ENCODE measurements at places on chromosomes 5 and 9.

DNA sequence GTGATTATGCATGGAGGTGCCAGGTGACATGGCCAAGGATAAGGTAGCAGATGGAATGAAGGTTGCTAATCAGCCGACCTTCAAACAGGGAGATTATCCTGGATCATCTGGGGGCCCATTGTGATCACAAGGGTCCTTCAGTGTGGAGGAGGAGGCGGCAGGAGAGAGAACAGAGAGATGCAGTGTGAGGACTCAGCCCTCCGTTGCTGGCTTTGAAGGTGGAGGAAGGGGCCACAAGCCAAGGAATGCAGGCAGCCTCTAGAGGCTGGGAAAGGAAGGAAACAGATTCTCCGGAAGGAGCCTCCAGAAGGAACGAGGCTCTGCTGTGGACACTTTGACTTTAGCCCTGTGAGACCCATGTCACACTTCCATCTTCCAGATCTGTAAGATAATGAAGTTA lies 27.4 kb upstream of the EEIG1 start:
- DNase-seq, result no peak

DNA sequence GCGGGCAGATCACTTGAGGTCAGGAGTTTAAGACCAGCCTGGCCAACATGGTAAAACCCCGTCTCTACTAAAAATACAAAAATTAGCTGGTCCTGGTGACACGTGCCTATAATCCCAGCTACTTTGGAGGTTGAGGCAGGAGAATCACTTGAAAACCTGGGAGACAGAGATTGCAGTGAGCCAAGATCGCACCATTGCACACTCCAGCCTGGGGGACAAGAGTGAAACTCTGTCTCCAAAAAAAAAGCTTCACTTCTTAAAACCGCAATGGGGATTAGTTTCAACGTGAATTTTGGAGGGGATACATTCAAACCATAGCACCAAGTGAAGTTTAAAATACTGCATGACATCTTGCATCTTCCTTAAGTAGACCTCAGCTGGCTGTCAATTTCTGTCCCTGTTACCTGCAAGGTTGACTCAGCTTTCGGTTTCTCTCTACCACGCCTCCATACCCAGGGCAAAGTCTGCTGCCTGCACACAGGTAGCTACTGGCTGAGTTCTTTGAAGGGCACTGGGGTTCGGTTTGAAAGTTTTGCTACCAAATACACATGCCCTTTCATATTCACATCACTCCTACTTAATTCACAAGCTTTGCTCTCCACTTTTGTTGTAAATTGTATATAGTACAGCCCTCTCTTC lies 69.3 kb downstream of the KIAA1958 start:
- no peak for DNase-seq

GRCh38 chr5:111582451-111582850 lies 70.1 kb upstream of the STARD4 start:
- no peak for DNase-seq

DNA sequence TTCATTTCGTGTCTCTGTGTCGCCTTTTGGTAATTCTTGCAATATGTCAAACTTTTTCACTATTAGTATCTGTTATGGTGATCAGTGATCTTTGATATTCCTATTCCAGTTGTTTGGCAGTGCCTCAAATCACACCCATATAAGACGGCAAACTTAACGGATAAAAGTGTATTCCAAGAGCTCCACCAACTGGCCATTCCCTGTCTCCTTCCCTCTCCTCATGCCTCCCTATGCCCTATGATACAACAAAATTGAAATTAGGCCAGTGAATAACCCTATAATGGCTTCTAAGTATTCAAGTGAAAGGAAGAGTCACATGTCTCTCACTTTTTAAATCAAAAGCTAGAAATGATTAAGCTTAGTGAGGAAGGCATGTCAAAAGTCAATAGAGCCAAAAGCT lies 74.8 kb downstream of the CDK5RAP2 start:
- DNase-seq, result no peak

DNA sequence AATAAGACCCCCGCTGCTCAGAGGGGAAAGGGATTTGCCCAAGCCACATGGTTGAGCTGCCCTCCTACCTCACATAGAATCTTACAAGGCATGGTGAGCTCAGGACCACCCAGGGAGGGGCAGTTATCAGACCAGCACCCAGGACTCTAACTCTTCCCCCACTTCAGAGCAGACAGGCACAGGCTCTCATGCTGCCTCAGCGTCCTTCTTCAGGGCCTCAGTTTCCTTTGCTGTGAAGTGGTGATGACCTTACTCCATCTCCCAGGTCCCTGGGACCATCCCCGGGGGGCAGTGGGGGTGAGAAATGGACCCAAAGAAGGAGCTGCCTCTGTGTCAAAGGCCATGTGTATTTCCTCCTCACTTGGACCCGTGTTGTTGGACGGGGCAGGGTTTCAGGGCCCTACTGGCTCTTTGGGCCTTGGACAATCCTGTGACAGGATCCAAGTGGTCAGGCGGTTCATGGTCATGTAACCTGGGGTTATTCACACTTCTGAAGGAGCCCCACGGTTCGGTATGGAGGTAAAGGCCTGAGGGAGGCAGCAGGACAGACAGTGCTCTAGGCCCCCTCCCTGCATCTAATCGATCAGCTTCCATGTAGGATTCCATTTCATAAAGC lies 31.7 kb upstream of the CSF1R start:
- DNase-seq, result no peak

GRCh38 chr9:133199648-133200321 lies 9.3 kb downstream of the OBP2B start:
- DNase-seq, result peak; percentile 47
